Central memory CD4-positive, alpha-beta T cell (primary cell): ENCODE measurements at places on chromosomes 4 and X.

GRCh38 chr4:82713856-82714255, 84.7 kb downstream of the SCD5 start:
- no peak for DNase-seq

DNA sequence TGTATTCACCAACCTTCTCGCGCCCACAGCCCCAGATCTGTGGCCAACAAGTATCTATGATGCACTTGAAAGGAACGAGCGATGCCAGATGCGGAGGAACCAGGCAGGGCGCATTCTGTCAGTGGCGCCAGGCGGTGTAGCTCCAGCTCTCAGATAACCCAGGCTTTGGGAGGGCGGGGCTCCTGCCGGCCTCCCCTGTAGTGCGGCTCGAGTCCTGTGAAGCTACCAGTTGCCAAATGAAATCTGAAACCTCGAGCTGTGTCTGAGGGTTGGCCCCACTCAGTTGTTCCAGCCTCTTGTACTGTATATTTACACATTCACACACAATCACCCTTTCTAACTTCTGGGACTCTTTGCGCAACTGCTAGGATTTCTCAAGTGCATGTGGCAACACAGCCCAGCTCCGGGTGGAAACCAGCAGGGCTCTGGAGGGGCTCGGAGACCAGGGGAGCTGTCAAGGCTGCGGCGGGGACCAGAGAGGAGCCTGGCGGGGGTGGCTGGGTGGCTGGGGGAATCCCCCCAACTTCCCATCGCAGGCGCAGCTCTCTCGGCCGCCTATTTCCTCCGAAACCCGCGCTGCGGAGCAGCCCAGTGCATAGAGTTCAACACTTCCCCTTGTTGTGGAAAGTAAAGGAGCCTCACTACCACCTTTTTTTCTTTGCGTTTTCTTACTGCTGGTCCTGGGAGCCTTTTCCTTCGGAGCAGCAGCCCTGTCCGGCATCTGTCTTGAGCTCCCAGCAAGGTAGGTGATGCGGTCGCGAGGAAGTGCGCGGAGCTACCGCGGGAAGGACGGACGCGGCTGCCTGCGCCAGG, at the start of gene ARHGAP24:
ARHGAP24 (plus strand) TSS at position 333 of the 813 bp plus-strand sequence.
- no peak for DNase-seq

DNA sequence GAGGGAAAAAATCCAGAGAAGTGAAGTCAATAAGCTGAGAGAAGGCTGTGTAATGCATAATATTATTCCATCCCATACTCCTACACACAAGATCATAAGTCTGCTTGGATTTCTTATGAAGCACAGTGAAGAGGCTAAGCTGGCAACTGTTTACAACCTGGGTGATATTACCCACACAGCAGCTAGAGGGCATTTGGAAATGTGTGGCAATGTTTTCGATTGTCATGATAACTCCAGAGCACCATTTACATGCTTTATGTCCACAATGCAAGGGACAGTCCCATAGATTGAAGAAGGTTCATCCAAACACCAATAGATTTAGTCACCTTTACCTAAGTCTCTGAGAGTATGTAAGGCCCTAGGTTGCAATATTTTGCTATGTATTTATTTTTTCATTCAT, 412.2 kb downstream of the PPP3CA start:
- DNase-seq: no peak

- DNase-seq: no peak
Measured at GRCh38 chr4:36493251-36493650, 211.8 kb downstream of the DTHD1 start.

GRCh38 chrX:112662559-112663427, 16.9 kb downstream of the LHFPL1 start:
- no peak for DNase-seq

- DNase-seq: no peak
Measured at GRCh38 chr4:123559955-123560871, 163.6 kb downstream of the SPRY1 start.

GRCh38 chr4:165992283-165992682, 119.2 kb downstream of the TLL1 start:
- DNase-seq: no peak

- no peak for DNase-seq
Measured at GRCh38 chr4:58042176-58042575, 932.0 kb upstream of the IGFBP7 start.

- DNase-seq: no peak
Measured at GRCh38 chr4:53981567-53981966, 82.8 kb downstream of the CHIC2 start.
